ENCODE measurements at places on chromosomes 2 and 18. TPM values are rescaled to one million over a fixed set of nuclear protein-coding genes. Genes with fewer than 3 reads are reported as not detected.

LIMS2 gene
- not detected for total RNA-seq

POTEI gene
- not detected for total RNA-seq

MBD5 gene
- total RNA-seq = 6.4 TPM

TEX44 gene
- total RNA-seq = not detected

DSC3 gene
- not detected for total RNA-seq

MAB21L4 gene
- total RNA-seq = not detected

GRP gene
- not detected for total RNA-seq

NEU4 gene
- 5.9 TPM for total RNA-seq

TGFA gene
- total RNA-seq = 116 TPM

CBLN2 gene
- total RNA-seq = not detected

TTR gene
- total RNA-seq = not detected

PLA2R1 gene
- total RNA-seq = 1.1 TPM

CAPN14 gene
- total RNA-seq = 1.6 TPM

LBX2 gene
- 28.5 TPM for total RNA-seq

ST8SIA3 gene
- not detected for total RNA-seq

YES1 gene
- total RNA-seq = 18.0 TPM

SGPP2 gene
- 7.5 TPM for total RNA-seq

GKN1 gene
- not detected for total RNA-seq

PROM2 gene
- total RNA-seq = 0.43 TPM

CENPO gene
- 45.1 TPM for total RNA-seq

GALR1 gene
- not detected for total RNA-seq

SERPINB4 gene
- not detected for total RNA-seq

B3GNT7 gene
- total RNA-seq = 1.4 TPM

FBXO15 gene
- 2.0 TPM for total RNA-seq

CYTIP gene
- not detected for total RNA-seq

TDRD15 gene
- total RNA-seq = not detected

BOLL gene
- not detected for total RNA-seq

PRKRA gene
- 94.4 TPM for total RNA-seq

MYO1B gene
- total RNA-seq = 46.5 TPM

TGFBRAP1 gene
- total RNA-seq = 20.9 TPM

ATRAID gene
- 308 TPM for total RNA-seq

LDLRAD4 gene
- not detected for total RNA-seq

CD207 gene
- total RNA-seq = not detected

DUSP19 gene
- 10.3 TPM for total RNA-seq

DIPK1C gene
- total RNA-seq = not detected

Data from Caki2 (cell line).